ENCODE measurements at places on chromosomes 2 and 18.

GRCh38 chr18:55185391-55185790, 226.1 kb upstream of the CCDC68 start:
- no peak for DNase-seq

GRCh38 chr2:174072069-174072468, 106.9 kb upstream of the SP3 start:
- no peak for DNase-seq

- no peak for DNase-seq
Measured at GRCh38 chr2:218086478-218086877, 17.4 kb downstream of the RUFY4 start.

DNA sequence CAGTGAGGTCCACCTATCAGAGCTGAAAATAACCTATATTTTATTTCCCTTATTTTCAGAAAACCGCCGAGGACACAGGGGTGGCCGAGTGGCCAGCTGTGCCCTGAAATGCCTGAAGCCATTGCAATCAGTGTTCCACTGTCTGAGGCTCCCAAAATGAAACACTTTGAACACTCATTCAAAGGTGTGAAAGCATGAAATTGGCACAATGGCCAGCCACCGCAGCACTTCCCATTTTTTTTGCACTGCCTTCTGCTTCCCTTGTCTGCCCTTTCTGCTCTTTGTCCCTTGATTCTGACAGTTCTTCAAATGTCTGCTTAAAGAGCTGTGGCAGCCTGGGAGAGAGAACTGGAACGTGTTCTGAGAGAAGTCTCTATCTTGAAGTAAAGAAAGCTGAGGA, 1127.5 kb upstream of the CELF4 start:
- DNase-seq = no peak

- no peak for DNase-seq
Measured at GRCh38 chr2:112073875-112074274, 18.8 kb downstream of the TMEM87B start.

- DNase-seq = no peak
Measured at GRCh38 chr18:63972002-63972376, 2.1 kb downstream of the SERPINB8 start.

- no peak for DNase-seq
Measured at GRCh38 chr2:206993964-206994363, 54.6 kb downstream of the CPO start.

- DNase-seq = no peak
Measured at GRCh38 chr2:176504440-176504839, 235.2 kb downstream of the MTX2 start.

- DNase-seq = no peak
Measured at GRCh38 chr2:100423631-100424030, 6.2 kb upstream of the CHST10 start.

GRCh38 chr2:26314243-26314642, 31.7 kb upstream of the SELENOI start:
- DNase-seq = no peak

- DNase-seq = no peak
Measured at GRCh38 chr18:62001396-62001795, 108.6 kb upstream of the RNF152 start.

DNA sequence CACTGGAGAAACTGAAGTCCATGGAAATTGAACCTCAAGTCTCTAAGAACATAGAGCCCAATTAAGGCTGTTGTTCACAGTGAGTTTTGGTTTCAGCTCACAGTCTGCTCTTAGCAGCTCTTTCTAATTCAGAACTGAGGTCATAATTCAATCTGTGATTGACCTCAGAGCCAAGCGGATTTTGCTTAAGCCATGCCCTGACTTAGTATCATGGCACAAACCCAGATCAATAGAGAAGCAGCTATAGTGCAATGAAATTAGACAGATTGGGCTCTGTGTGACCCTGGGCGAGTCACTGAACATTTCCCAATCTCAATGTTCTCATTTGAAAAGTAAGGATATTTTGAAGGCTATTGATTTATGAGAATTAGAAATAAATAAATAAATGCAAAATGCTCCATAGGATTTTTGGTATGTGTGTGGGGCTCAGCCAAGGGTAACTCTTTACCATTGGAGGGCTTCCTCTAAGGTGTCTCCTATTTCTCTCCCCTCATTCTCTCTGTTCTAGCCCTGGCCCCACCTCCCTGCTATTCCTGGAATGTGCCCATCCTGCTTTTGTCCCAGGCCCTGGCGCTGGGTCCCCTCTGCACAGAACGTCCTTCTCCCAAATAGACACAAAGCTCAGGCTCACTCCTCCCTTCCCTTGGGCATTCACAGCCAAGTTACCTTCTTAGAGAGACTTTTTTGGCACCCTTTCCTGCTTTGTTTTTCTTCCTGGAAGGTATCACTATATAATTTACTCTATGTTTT, 239.6 kb downstream of the LPIN1 start:
- no peak for DNase-seq

DNA sequence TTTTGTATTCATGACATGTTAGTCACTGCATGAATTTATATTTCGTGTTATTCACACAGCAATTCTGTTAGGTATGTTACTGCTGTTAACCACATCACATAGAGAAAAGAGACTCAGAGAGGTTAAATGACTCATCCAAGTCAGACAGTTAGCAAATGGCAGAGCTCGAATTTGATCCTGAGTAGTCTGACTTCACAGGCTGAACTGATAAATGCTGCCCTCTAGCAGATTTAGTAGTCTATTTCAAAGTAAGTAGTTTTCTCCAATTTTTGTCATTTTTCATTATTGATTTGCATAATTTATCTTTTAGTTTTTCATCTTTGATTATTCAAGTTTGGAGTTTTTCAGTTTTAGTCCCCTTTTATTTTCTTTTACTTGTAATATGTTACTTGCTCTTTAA, 58.3 kb downstream of the WDR7 start:
- no peak for DNase-seq

- no peak for DNase-seq
Measured at GRCh38 chr2:199201539-199201938, 256.2 kb downstream of the SATB2 start.

- no peak for DNase-seq
Measured at GRCh38 chr2:17648581-17648980, 105.0 kb downstream of the SMC6 start.

DNA sequence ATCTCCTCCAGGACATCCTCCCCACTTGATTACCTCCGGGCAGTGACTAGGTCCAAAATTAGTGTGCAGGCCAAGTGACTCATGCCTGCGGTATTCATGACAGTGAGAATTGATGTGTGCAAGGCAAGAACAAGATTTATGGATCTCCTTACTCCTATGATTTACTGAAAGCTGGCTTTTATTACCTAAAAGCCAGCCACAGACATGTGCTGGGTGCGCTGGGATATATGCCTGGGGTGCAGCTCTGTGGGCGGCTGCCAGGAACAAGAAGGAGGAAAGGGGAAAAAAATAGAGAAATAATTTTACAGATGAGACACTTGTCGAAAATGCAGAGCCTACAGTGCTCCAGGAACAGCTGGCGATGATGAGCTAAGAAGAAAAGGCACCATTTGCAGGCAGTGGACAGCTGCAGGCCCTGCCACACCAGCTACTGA, 359.3 kb downstream of the CMPK2 start:
- DNase-seq = no peak

DNA sequence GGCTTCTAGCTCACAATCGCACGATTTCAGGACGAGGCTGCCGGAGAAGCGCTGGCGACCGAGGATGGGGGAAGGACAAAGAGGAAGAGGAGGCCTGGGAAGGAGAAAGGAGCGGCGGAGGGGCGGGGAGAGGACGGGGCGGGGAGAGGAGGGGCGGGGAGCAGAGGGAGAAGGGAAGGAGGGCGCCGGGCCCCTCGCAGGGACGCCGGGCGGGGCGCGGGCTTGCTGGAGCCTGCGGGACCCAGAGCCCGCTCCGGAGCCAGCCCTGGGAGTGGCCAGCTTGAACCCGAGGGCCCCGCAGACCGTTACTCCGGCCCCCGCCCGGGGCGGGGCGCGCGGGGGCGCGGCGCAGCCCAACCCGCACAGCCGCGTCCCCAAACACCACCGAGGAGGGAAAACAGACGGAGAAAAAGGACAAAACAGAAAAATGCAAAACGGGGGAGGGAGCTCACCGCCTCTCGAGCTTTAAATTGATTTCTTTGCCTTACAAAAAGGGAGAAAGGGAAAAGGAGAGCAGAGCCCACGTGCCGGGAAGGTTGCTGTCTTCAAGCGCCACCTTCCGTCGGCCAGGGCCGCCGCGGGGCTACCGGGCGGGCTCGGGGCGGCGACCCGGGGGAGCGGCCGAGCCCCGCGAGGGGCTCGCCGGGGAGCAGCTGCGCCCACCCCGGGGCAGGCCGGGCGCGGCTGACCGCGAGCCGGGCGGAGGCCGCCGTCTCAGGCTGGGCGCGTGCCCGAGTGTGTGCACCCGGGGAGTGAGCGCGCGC, 781 bp upstream of the SOX11 start:
- peak; percentile 89 for DNase-seq

DNA sequence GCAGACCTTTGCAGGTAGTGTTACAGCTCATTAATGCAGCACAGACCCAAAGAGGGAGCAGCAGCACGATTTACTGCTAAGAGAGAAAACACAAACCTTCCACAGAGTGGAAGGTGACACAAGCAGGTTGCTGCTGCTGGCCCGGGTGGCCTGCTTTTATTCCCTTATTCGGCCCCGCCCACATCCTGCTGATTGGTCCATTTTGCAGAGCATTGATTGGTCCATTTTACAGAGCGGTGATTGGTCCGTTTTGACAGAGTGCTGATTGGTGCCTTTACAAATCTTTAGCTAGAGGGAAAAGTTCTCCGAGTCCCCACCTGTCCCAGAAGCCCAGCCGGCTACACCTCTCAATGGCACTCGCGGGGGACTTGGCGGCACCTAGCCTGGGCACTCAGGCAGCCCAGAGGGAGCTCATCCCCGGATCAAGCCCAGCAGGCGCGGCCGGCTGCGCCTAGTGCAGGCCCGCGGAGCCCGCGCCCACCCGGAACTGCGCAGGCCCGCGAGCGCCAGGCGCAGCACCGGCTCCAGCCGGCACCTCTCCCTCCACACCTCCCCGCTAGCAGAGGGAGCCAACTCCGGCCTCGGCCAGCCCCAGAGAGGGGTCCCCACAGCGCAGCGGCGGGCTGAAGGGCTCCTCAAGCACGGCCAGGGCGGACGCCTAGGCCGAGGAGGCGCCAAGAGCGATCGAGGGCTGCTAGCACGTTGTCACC, 825.6 kb upstream of the HS6ST1 start:
- no peak for DNase-seq

DNA sequence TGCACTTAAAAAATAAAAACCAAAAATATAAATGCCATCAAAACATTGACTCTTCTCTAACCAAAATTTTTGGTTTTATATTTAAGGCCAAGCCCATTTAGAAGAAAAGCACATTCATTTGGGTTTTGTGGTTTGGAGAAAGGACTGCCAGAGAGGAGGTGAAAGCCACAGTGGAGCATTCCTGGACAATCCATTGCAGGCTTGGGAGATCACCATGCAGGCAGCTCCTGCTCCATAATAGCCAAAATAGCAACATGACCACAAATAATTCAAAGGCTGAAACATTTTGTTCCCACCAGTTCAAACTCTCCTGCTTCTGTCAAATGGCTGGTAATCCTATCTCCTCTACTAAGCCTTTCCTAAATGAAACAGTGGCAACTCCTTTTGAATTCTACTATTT, 73.5 kb downstream of the GALNT3 start:
- DNase-seq = no peak

DNA sequence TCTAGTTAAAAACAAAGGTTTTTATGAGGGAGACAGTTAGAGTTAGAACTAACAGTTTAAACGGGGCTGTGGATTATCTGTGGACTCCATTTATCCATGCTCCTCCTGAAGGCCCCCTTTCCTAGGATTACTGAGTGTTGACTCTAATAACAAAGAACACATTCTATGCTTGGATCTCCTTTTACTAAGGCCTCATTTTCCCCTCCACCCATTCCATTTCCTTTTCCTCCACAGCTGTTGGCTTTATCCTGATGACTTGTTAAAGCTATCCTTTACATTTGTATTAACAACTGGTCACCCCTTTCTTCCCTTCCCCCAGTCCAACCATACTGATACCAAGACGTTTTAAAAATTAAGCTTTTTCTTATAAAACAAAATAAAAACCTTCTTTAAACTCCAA, 220.6 kb downstream of the SRBD1 start:
- no peak for DNase-seq

DNA sequence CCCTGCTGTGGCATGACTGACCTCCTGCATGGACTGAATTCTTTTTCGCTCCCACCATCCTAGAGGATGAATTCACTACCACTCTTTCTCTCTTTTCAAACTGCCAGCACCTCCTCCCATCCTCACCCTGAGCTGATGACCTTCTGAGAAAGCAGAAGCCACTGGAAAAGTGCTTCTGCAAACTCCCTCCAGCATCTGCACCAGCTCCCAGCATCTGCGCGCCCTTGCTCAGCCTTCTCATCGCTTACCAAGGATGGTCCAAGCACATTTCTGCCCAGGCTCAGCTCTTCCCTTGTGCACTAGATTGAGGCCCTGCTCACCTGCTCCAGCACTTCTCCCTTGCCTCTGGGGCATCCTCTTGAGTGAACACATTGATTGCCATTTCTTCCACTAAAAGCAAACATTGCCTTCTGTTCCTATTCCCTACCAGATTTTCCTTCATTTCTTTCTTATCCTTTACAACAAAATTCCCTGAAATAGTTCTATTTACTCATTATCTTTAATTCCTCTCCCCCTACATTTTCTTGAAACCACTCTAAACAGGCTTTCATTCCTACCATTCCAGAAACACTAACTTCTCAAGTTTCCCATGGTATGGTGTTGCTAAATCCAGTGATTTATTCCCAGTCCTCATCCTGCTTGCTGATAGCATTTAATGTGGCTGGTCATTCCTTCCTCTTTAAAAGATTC, 42.7 kb upstream of the IL1RL1 start:
- no peak for DNase-seq

- no peak for DNase-seq
Measured at GRCh38 chr2:217412721-217413120, 552.9 kb upstream of the TNP1 start.

DNA sequence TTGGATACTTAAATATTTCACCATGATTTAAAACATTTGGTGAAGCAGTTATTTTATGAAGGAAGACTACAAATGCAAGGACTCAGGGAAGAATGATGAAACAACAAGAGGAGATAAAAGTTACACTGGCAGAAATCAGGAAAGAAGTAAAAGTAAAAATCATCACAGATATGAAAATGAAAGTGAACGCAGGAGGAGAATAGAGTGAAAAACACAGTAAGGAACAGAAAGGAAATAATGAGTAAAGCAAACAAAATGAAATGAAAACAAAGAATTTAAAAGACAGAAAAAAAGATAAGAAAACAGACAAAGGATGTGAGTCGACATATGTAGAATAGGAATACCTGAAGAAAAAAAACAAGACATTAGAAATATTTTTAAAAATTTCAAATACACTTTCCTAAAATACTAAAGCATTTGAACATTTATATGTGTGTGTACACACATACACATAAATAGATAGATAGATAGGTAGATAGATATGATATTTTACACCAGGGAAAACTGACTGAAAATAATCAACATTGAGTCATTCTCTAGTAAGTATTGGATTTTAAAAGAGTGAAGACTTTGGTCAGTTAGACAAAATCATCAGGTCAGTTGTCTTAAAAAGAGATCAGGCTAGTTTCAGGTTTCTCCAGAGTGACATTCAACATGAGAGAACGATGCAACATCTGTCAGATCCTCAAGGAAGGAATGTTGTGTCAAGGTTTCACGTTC, 12.1 kb upstream of the KDSR start:
- DNase-seq = no peak

Data from SK-N-DZ (cell line).